Karpas-422 (cell line): ENCODE measurements at places on chromosomes 11 and 22. TPM values are rescaled to one million over a fixed set of nuclear protein-coding genes. Genes with fewer than 3 reads are reported as not detected.

DNA sequence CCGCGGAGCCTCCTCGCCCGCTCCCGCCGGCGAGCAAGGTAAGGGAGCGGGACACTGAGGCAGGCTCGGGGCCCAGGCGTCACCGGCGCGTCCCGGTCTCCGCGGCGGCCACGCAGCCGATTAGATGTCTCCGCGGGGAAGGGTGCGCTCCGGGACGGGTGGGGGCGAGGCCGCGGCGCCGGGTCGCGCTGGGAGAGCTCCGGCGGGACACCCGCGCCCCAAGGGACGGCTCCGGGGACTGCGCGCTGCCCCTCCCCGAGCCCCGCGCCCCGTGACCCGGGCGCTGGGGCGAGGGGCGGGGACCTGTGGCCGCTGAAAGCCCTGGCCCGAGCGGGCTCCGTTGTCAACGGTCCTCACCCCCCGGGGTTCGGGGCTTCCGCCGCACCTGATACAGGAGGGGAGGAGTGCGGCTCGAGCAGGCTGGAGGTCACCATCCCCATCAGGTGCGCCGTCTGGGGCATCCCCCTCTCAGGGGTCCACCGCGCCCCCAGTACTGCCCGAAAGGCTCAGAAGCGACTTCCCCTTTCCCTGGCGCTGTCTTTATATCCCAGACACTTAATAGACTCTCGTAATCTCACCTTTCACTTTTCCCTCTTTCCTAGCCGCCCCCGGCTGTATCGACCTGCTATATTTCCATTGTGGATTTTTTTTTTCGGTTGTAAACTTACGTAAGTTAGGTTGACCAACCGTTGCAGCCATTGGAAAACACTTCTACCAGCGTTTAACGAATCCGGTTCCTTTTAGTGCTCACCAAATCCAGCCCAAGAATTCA is 573 bp downstream of the PPFIA1 start:
- peak; percentile 57 for DNase-seq

JAML gene
- total RNA-seq, result 5.4 and 9.1 TPM in 2 replicates

DNA sequence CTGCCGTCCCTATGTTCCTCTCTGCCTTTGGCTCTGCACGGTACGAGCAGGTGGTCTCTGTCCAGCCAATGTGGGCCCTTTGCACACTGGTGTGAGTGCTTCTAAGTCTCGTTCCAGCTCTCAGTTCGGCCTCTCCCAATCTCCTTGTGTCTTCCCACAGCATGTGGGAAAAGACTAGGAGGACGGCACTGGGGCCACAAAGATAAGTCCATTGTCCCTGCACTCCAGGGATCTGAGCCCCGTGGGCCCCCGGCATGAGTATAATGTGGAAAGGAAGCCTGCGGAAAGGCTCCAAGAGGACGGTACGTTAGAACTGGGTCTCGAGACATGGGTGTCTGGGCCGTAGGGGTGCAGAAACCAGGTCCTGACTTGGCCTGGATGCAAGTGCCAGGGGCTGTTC is 16.4 kb downstream of the MYEOV start:
- DNase-seq, result no peak

- DNase-seq, result no peak
Observed at GRCh38 chr11:33539751-33540150, 160.9 kb downstream of the C11orf91 start.

DNA sequence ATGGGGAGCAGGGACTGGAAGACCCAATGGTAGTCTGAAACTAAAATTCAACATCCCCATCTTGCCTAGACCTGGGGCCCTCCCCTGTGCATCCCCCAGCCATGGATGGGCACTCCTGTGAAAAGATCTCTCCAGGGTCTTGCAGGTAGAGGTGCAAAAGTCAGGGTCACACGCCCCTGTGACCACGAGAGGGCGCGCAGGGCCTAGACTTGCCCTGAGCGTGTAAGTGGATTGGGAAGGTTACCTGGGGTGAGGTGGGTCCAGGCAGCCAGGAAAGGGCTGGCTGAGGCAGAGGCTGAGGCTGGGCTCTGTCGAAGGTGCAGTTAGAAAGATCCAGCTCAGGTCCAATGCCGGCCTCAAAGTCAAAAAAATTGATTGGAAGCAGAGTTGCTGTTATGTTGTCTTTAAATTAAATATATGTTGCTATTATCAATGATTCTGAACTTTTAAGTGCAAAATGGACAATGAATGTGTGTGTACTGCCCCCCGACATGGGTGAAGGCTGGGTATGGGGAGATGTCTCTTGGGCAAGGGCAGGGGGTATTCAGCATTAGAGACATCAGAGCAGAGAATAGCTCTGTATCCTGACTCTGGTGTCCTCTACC is 4.8 kb upstream of the POU2F3 start:
- DNase-seq, result peak; percentile 79

DNA sequence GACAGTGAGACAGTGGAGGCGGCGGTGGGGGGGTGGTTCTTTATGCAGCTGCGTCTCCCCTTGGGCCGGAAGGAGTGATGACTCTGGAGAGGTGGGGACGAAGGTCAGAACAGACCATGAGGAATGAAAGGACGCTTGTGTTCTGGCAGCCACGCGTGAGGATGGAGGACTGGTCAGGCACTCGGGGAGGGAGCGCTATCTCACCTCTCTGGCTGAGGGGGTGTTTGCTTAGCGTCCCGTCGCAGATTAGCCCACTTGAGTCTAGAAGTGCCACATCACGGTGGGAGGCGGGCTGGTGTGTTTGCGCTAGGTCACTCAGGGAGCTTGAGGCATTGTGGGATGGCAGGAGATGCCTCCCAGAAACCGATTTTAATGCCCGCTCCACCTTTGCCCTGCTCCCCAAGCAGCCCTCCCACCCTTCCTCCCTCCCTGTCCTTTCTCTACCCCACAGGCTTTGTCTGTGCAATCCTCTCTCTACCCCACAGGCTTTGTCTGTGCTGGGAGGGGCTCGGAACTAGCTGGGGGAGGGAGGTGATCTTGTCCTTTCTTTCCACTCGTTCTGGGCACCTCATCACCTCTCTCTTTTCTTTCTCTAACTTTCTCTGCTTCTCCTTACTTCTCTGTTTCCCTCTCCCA is 97.8 kb downstream of the PKNOX2 start:
- DNase-seq, result no peak

CARD10 gene
- total RNA-seq, result not detected in 2 replicates

DNA sequence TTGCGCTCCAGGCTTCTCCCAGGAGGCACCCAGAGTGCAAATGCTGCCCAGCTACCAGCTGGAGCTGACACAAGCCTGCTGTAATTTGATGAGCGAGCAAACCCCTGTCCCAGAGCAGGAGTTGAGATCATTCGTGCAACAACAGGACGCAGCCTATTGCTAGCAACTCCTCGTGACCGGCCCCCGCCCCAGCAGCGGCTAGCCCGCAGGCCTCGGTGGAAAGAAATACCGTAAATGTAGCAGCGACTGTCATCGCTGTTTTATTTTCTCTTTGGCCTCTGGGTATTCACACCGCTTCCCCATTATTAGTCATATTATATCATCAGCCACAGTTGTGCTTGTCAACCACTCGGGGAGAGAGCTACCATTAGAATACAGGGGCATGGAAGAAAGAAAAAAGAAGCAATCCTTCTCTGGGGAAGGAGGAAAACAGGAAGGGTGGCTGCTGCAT is 59.2 kb upstream of the ATXN10 start:
- DNase-seq, result no peak

- DNase-seq, result no peak
Observed at GRCh38 chr22:47201996-47202818, 439.8 kb downstream of the TBC1D22A start.

DNA sequence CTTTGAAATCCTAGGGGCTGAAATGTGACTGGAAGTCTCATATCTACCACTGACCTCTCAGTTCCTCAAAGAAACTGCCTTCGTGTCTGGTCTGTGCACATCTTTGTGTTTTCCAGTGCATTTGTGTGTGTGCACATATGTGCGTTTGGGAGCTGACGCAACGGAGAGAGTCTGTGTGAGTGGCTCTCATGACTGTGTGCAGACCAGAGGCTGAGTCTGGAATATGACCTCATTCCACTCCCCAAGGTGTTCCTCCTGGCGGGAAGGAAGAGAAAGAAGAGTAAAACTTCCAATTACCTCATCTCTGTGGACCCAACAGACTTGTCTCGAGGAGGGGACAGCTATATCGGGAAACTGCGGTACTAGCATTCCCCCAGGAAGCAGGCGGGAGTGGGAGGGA is 16.5 kb downstream of the TUB start:
- no peak for DNase-seq

SEC14L6 gene
- not detected in 2 replicates for total RNA-seq

DNA sequence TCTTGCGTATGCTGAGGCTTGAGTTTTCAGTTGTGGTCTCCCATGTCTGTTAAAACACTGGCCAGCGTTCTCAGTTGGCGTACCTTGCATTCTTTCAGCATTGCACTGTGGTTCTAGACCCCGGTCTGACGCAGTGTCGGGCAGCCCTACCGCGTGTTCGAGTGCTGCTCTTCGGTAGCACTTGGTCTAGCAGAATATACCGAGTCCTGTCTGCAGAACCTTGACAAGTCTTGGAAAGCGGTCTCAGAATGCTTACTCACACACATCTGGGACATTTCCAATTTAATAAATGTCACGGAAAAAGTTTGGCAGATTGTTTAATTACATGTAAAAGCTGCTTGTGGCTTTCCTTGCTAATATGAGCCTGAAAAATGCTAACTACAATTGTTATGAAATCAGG is 32.6 kb downstream of the PPFIA1 start:
- DNase-seq, result no peak

DNA sequence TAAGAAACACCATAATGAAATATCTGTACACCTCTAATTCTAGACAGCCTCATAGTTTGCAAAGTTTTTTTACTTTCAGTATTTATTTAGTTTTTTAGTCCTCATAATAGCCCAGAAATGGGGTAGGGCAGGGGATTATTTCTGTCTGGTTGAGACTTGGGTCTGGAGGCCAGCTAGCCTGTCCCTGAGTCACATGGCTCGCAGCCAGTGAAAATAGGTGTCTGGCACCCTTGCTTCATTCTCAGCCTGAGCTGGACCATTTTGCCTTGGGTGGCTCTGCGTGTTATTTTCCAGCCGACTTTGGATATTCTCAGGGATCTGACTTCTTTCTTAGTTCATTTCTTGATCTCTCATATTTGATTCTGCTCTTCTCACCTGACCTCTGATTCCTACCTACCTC is 123.9 kb upstream of the NARS2 start:
- no peak for DNase-seq

DNA sequence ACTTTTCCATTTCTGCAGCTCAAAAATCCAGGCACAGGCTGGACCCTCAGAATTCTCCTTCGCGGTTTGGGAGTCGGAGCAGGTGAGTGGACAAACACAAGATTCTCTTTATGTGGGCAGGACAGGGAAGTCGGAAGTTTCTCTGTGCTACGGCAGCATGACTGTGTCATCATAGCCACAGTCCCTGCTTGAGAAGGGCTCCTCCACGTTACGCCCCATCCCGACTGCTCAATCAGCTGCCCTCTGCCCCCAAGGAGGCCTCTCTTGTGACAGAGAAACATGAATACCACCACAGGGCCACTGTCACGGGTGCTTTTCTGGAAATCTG is 89.0 kb upstream of the SHISAL1 start:
- DNase-seq, result no peak

CSTPP1 gene
- total RNA-seq, result 61.1 and 78.4 TPM in 2 replicates

DEPDC7 gene
- total RNA-seq, result not detected in 2 replicates

CHRM4 gene
- not detected in 2 replicates for total RNA-seq

- DNase-seq, result no peak
Observed at GRCh38 chr11:77035039-77035438, 841 bp downstream of the B3GNT6 start.

DNA sequence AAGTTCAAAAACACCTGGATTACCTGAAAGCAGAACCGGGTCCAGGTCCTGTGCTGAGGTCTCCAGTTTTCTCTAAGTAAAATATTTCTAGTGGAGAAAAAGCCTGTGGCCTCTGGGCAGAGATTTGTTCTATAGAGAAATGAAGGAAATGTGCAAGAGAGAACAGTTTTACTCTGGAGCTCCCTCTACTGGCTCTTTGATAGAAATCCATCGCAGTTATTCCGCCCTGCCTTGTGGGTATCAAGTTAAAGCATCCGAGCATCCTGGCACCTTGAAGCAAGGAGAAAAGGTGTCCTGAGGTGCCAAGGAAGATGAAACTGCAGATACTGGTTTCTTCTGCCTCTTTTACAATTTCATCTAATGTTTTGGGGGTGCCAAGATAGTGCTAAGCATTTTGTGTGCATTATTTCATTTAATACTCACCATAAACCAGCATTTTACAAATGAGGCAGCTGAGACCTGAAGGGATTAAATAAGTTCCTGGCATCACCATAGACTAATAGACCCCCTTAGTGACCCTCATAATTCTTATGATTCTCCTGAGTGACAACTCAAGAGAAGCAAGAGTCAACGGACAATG is 113.1 kb upstream of the HSD17B12 start:
- DNase-seq, result peak; percentile 85

SAC3D1 gene
- total RNA-seq, result 1.9 and 11.9 TPM in 2 replicates

- no peak for DNase-seq
Observed at GRCh38 chr11:41256041-41256440, 203.4 kb downstream of the LRRC4C start.

DNA sequence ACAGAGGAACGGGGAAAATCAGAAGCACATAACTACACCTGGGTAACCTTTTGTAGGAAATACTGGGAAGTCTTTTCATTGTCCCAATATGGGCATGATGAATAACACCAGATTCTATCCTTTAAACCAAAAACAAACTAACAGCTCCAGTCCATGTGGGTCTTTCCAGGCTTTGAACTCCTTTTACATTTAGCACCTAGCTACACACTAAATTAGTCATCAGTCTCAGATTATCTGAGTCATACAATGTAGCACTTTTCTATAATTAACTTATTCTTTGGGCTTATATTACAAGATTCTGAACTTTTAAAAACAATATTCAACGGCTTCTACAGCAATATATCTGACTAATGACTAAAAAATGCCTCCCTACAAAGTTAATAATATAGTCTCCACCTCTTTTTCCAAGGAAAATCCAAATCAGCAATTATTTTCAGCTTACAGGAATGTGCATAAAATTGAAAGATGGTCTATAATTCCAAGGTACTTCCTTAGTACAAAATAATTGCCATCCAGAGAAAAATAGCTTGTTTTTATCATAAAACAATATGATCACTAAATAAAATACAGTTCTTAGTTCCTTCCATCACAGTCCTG is 26.3 kb downstream of the STK33 start:
- no peak for DNase-seq

CD3D gene
- total RNA-seq, result 3.7 and 5.7 TPM in 2 replicates

DNA sequence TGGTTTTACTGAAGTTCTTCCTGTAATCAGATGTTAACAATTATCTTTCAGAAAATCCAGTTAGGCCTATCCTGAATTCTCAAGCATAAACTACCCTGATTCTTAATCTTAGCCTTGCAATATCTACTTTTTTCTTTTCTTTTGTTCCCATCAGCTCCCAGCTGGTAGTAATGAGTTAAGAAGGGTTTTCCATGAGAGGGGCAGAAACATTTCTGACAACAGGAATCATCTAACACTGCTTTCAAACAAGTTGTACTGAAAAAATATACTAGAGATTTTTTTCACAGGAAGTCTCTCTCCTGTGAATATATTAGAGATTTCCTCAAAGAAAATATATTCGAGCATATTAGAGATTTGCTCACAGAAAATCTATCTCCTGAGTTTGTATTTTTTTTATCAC is 3.3 kb upstream of the TRIM6 start:
- DNase-seq, result no peak

MMP13 gene
- total RNA-seq, result not detected in 2 replicates

- no peak for DNase-seq
Observed at GRCh38 chr11:20112291-20113148, 47.8 kb downstream of the DBX1 start.
